ENCODE measurements at places on chromosomes 2 and 18. TPM values are rescaled to one million over a fixed set of nuclear protein-coding genes. Genes with fewer than 3 reads are reported as not detected.

ST3GAL5 gene
- 3.4 TPM for total RNA-seq

DLX1 gene
- 1.2 TPM for total RNA-seq

TRIM54 gene
- 0.25 TPM for total RNA-seq

PLGLB2 gene
- total RNA-seq = 0.77 TPM

ALKAL2 gene
- not detected for total RNA-seq

MYOM1 gene
- total RNA-seq = 0.41 TPM

COL6A3 gene
- 2.1 TPM for total RNA-seq

SCN7A gene
- total RNA-seq = 0.23 TPM

MMADHC gene
- 125 TPM for total RNA-seq

NCKAP5 gene
- total RNA-seq = 3.8 TPM
